Placental pericyte (primary cell): ENCODE measurements at places on chromosomes 3 and 15. TPM values are rescaled to one million over a fixed set of nuclear protein-coding genes. Genes with fewer than 3 reads are reported as not detected.

Gene SEMA6D
- 25.8 and 28.2 TPM in 2 replicates for total RNA-seq

Gene MCTP2
- 35.4 and 53.6 TPM in 2 replicates for total RNA-seq

Gene ABHD17C
- 9.0 and 12.6 TPM in 2 replicates for total RNA-seq

Gene GPR149
- total RNA-seq = not detected in 2 replicates

Gene IRAK2
- total RNA-seq = 17.9 TPM in 2 replicates

Gene OXTR
- 1.1 and 12.3 TPM in 2 replicates for total RNA-seq

Gene ATP8B4
- total RNA-seq = 2.7 and 5.3 TPM in 2 replicates

Gene SEMA3F
- under 0.01 and 0.43 TPM in 2 replicates for total RNA-seq

Gene CCDC39
- total RNA-seq = not detected in 2 replicates
